ENCODE measurements at places on chromosomes 7 and 10.
A peak's percentile ranks its signal among the peaks of the same experiment; 100 is the strongest.

- no peak for DNase-seq
Observed at GRCh38 chr10:53977267-53977666, 823.8 kb downstream of the PCDH15 start.

- no peak for DNase-seq
Observed at GRCh38 chr7:141573511-141573910, 22.3 kb downstream of the AGK start.

- no peak for DNase-seq
Observed at GRCh38 chr7:124152859-124153692, 120.2 kb upstream of the TMEM229A start.

DNA sequence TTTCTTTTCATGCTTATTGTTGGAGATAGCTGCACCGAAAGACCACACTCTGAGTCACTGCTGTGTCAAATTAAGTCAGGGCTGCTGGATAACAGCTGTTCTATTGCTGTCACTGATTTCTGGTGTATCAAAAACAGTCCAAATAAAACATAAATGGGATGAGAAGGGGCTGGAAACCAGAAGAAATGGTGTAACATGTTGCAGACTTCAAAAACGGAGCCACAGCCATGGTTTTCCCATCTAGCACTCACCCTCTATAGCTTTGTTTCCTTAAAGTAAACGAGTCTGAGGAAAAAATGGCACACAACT lies 103.3 kb upstream of the DIP2C start:
- DNase-seq: no peak

GRCh38 chr7:20141002-20141345 lies 76.2 kb downstream of the MACC1 start:
- no peak for DNase-seq

- DNase-seq: no peak
Observed at GRCh38 chr10:70035531-70035930, 17.1 kb upstream of the MACROH2A2 start.

DNA sequence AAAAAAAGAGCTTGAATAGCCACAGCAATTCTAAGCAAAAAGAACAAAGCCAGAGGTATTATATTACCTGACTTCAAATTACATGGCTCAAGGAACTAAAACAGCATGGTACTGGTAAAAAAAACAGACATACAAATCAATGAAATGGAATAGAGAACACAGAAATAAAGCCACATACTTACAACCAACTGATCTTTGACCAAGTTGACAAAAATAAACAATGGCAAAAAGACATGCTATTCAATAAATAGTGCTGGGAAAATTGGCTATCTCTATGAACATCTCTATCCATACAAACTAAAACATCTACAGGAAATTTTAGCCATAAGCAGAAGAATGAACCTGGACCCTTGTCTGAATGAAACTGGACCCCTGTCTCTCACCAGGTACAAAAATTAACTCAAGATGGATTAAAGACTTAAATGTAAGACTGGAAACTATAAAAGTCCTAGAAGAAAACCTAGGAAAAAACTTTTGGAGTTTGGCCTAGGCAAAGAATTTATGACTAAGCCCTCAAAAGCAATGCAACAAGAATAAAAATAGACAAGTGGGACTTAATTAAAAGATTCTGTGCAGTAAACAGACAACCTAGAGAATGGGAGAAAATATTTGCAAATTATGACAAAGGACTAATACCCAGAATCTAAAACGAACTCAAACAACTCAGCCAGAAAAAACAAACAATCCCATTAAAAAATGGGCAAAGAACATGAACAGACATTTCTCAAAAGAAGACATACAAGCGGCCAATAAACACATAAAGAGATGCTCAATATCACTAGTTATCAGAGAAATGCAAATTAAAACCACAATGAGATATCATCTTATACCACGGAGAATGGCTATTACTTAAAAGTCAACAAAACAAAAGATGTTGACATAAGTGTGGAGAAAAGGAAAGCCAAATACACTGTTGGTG lies 72.8 kb upstream of the DDC start:
- DNase-seq: no peak

DNA sequence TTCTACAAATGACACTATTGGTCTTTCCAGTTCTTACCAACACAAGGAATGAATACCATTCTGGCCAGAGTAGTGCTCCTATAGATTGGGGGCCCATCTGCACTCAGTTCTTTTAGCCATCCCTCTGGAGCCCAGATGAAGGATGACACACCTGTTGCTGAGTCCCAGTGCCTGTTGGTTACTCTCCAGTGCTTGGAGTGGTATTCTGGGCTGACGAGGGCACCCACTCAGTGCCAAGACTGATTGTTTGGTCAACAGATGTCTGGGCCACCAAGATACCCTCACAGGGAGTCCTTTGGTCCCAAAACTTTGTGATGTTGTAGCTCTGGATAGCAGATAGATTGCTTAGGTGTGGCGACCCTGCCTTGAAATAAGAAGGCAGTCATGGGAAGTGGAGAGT lies 23.7 kb upstream of the ITGA8 start:
- no peak for DNase-seq

GRCh38 chr10:13911821-13912520 lies 325.2 kb downstream of the PRPF18 start:
- no peak for DNase-seq

GRCh38 chr10:116574797-116575196 lies 16.0 kb upstream of the PNLIPRP1 start:
- no peak for DNase-seq

DNA sequence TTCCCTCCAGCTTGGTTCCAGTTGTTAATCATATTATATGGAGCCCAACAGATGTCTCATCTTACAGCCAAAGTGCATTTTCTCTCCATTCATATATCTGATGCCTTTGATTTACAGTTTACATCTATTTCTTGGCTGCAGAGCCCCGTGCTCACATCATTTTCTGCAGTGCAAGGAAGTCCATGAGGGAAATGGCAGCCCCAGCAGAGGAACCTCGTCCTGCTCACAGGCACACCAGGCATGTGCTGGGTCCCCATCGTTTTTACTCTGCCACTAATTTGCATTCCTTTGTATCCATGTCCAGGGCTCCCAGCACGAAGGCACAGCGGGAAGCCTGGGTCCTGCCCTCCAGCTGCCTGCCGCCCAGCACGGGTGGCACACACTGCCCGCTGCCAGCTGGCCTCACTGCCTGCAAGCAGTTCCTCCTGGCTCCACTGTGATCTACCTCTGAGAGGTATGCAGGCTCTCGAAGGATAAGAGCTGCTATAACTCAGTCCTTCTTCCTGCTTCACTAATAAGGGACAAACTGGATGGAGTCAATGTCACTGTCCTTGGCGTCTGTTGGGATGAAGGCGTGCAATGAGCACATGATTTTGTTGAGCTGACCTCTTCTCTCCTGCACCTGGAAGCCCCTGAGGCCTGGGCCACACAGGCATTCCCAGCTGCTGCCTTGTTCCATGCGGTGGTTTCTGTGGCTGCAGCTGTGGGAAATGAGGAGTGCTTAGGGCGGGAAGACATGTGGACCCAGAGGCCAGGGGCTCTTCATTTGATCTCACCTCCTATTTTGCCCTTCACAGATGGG lies 583.6 kb upstream of the MGMT start:
- no peak for DNase-seq

- no peak for DNase-seq
Observed at GRCh38 chr7:143882020-143882603, 19.9 kb downstream of the TCAF1 start.

DNA sequence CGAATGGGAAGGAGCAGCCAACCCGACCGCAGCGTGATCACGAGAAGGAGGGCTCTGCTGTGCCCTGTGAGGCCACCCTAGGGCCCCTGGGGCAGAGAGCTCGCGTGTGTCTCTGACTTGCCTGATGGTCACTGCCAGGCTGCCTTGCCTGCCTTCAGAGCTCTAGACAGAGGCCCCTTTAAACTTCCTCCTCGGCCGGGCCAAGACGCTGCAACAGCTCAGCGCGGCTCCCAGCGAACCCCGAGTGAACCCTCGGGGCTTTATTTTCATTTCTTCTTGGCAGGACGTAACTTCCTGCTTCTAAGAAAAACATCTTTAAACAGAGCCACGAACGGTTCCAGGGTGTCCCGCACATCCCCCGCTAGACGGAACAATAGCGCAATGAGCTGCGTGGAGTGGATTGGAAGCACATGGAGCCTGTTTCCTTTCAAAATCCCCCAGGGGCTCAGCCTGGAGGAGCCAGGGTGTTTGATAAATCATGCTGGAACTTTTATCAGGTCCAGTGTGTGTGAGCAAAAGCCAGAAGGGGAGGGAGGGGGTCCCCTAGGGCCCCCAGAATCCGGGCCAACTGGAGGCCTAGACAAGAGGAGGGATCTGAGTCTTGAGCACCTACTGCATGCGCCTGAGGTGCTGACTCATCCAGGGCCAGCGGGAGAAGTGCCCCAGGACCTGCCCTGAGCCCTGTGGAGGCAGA lies 134.1 kb upstream of the GDF10 start:
- DNase-seq: peak; percentile 14

- DNase-seq: peak; percentile 73
Observed at GRCh38 chr7:21542891-21543527, at the start of gene DNAH11. Gene DNAH11, plus strand, starts transcription at chr7:21543039. Its CDS starts 207 bp downstream, at chr7:21543246.

DNA sequence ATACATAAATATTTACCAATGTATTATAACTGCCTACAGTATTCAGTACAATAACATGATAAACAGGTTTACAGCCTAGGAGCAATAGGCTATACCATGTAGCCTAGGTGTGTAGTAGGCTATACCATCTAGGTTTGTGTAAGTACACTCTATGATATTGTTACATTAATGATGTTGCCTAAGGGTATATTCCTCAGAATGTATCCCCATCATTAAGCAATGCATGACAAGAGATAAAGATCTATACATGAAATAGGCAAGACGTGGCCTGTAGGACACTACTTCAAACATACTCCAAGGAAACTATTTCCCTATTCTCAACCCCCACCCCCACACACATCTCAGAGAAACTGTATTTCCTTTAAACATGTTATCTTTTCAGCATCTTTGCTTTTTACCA lies 15.3 kb upstream of the ADAM22 start:
- no peak for DNase-seq

DNA sequence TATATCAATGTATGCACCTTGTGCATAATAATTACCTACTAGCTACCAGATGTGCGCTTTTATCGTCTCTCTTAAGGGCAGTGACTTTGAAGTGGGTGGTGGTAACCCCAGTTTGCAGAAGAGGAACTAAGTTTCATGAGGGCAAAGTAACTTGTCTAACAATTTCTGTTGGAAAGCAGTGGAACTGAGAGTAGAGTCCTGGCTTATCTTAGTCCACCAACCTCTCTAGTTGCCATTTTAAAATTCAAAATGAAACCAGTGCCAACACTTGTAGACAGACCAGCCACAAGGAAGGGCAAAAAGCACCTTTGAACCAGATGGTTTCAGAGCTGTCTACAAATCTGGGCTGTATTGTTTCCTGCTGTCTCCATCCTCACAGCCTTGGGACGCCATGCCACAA lies 32.0 kb upstream of the RBM20 start:
- DNase-seq: no peak

GRCh38 chr7:42843205-42843800 lies 68.6 kb downstream of the C7orf25 start:
- no peak for DNase-seq

DNA sequence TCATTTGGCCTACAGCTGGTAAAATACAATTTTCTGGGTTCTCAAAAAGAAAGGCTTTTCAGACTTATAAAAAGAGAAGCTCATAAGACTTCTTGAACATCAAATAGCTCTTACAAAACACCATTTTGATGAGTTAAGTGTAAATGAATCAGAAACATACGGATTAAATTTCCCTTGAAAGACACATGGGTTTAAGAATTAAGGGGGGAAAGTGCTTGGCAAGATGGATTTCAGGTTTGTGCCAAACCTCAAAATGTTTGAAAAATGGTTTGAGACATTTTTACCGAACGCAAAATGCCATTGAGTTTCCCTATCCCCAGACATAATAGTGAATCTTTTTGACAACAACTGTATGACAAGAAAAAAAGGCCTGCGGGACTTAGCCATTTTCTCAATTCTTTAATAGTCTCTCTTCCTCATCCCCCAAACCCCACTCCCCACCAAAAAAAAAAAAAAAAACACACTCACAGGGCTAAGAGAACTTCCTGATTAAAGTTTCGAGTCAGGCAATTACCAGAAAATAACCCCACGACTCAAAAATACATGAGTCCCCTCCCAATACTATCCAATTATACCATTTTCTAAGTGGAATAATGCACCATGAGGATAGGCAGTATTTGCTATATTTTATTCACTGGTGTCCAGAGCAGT lies 260.1 kb downstream of the TRIL start:
- DNase-seq: no peak

GRCh38 chr7:158395780-158396278 lies 191.8 kb downstream of the PTPRN2 start:
- DNase-seq: no peak

GRCh38 chr10:111515706-111516105 lies 438.9 kb downstream of the ADRA2A start:
- DNase-seq: no peak

DNA sequence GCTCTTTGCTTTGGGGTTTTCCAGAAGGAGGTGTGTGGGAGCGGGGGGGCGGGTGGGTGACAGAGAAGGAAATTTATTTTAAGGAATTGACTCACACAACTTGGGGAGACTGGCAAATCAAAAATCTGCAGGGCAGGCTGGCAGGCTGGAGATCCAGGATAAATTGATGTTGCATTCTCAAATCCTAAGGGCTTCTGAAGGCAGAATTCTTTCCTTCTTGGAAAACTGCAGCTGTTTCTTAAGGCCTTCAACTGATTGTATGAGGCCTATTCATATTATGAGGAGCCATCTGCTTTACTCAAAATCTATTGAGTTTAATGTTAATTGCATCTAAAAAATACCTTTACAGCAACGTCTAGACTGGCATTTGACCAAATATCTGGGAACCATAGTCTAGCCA lies 1528.8 kb upstream of the LRRTM3 start:
- no peak for DNase-seq

DNA sequence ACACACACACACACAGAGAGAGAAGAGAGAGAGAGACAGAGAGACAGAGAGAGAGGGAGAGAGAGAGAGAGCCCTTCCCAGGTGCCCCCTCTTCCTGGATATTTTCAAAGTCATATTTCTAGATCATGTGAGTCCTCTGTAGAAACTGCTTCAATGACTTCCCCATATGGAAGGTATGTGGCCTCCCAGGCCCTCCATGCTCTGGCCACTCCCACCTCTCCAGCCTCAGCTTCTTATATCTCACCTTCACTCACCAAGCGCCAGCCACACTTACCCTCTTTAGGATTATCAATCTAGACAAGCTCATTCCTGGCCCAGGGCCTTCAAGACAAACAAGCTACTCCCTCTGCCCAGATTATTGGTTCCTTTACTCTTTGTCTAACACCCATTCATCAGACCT lies 259.7 kb downstream of the MTERF1 start:
- no peak for DNase-seq

DNA sequence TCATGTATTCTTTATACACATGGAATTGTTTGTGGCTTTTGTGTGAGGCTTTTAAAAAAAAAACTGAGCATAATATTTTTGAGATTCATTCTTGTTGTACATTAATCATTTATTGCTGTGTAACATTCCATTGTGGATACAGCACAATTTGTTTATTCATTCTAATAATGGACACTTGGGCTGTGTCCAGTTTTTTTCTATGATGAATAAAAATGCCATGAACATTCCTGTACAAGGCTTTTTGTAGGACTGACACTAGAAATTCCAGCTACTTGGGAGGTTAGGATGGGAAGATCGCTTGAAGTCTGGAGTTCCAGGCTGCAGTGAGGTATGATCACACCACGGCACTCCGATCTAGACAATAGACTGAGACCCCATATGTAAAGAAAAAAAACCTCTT lies 254.3 kb upstream of the CACNA2D1 start:
- DNase-seq: no peak

All from HTR-8/SVneo (cell line).